ENCODE measurements at places on chromosomes 1 and 21. TPM values are rescaled to one million over a fixed set of nuclear protein-coding genes. Genes with fewer than 3 reads are reported as not detected.

DNA sequence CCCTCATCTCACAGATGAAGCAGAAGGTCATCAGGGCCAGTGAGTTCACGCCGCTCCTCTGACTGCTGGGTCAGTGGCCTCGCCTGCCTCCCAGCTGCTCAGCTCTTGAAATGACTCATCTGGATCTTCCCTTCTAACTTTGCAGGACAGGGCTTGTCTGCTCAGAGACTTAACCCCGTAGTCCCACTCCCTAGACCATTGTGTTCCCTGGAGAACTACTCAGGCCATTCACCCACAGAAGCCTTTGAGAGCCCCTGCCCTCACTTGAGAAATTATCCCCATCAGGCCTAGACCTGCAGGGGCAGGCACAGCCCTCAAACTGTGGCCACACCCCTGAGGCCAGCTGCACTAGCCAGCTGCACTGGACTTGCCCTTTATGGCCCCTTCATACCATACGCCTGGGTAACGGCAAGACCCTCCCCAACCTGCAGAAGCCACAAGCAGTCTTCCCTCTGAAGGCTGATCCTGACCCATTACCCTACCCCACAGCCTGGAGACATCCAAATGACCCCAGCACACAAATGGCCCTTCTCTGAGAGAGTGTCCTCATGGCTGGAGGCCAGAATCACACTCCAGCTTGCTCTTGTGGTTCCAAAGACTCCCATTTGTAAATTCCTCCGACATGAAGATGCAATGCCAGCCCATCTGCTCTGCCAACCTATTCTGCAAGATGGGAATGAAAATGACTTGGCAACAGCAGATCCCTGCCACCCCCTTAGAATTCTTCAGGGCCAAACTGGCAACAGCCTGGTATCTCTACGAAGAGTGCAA, 33.2 kb downstream of the RCSD1 start:
- DNase-seq = no peak

- DNase-seq = no peak
Observed at GRCh38 chr1:203276916-203277545, 28.3 kb upstream of the BTG2 start.

DNA sequence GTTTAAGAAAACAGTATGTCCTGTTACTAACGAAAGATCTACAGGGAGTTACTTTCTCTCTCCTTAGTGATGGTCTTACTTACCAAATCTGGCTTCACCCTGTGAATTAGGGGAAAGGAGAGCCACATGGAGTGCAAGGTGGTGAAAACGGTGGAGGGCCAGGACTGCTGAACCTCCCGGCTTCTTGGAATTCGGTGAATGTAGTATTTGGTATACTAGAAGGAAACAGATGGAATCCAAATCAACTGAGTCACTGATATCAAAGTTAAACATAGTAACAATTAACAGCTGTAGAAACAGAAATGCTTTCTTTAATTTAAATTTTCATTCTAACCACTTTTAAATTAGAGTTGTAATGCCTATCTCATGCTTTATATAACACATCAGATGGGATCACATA, 45.7 kb downstream of the ALG14 start:
- no peak for DNase-seq

- DNase-seq = peak; percentile 14
Observed at GRCh38 chr1:201739492-201740085, 89.4 kb upstream of the IPO9 start.

DNA sequence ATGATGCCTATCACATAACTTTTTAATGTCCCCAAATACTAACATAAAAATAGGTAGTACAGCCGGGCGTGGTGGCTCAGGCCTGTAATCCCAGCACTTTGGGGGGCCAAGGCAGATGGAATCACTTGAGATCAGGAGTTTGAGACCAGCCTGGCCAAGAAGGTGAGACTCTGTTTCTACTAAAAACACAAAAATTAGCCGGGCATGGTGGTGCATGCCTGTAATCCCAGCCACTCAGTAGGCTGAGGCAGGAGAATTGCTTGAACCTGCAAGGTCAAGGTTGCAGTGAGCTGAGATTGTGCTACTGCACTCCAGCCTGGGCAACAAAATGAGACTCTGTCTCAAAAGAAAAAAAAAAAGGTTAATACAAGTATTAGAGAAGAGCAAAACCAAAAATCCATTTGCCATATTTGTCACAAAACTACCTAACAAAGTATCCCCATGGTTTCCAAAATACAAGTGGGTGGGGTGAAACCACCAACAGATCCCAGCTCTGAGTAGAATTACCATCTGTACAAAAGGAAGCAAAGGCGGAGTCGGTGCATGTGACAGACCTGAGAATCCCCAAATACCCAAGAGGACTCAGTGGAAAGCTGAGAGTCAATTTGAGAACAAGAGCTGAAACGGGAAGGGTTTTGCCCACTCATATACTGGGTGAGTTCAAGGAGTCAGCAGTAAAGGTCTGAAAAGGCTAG, 113.2 kb downstream of the TOMM20 start:
- no peak for DNase-seq

DNA sequence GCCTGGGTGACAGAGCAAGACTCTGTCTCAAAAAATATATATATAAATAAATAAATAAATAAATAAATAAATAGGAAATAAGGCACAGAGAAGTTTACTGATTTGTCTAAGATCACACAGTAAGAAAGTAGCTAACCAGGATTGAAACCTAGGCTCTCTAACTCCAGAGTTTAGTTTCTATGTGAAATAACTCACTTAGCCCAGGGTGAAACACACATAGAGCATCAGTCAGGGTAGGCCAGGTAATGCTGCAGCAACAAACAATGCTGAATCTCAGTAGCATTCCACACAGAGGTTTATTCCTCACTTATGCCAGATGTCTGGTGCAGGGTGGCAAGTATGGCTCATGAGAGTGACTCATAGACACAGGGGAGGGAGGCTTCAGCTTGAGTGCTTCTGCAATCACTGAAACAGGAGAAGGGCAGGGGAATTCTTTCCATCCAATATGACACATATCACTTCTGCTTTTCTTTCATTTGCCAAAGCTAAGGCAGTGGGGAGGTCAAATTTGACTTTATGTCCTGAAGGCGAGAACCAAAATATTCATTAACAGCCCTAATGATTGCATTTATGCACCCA, 37.1 kb upstream of the KANK4 start:
- no peak for DNase-seq

GRCh38 chr1:66552287-66552686, 18.3 kb downstream of the SGIP1 start:
- peak; percentile 29 for DNase-seq

- no peak for DNase-seq
Observed at GRCh38 chr1:2560299-2561073, 4.3 kb downstream of the TNFRSF14 start.

GRCh38 chr1:223363057-223363855, 720 bp downstream of the SUSD4 start:
- peak; percentile 33 for DNase-seq

DNA sequence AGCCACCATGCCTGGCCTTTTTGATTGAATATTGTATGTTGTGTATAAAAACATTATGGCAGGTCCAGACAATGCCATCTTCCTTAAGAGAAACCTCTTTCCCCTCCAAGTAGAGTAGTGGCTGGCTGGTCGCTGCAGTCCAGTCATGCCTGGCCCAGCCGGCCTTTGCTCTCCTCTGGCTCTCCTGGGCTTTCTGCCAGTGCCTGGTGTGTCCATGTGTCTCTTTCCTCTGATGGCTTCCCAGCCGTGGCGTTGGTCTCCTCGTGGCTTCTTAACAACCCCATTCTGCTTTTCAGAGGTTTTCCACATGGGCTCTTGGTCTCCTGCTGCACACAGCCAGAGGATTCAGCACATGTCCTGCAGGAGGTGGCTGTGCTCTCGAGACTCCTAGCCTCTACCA, 58.7 kb downstream of the DIP2A start:
- no peak for DNase-seq

- no peak for DNase-seq
Observed at GRCh38 chr1:19138958-19139581, 71.0 kb downstream of the UBR4 start.

The KLHDC9 gene
- 0.60 TPM for total RNA-seq

The MEGF6 gene
- 198 TPM for total RNA-seq

The KRTAP10-10 gene
- not detected for total RNA-seq

The HPCAL4 gene
- 32.5 TPM for total RNA-seq

The CFHR3 gene
- total RNA-seq = not detected

The RIMKLA gene
- 0.05 TPM for total RNA-seq

Data from naive thymus-derived CD8-positive, alpha-beta T cell (primary cell).